ENCODE measurements at places on chromosomes 16 and 17. TPM values are rescaled to one million over a fixed set of nuclear protein-coding genes. Genes with fewer than 3 reads are reported as not detected.

The CCL14 gene
- not detected for total RNA-seq

The CD300H gene
- total RNA-seq = not detected

DNA sequence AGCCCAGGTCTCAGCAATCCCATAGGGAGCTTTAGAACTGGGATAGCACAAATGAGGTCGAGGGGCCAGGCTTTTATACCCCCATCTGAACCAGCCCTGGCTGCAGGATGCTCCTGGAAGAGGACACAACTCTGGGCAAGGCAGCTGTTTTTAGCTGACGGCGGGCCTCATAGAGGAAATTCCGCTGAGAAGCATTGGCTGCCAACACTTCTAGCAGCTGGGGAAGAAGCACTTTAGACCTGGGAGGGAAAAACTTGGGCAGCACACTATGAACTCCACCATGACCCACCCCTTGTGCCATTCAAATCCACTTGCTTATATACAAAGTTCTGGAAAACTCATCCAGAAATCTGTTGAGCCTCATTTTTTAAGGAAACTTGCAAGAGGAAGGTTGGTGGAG is 5.0 kb downstream of the CCL11 start:
- no peaks in the 10 kb centered on the region for H3K36me3 ChIP-seq
- H3K27me3 ChIP-seq = peaks cover 2% of the 10 kb centered on the region
- H3K4me1 ChIP-seq = no peaks in the 10 kb centered on the region
- no peak overlapping the region for H3K4me3 ChIP-seq

- H3K4me1 ChIP-seq = no peaks in the 10 kb centered on the region
- H3K4me3 ChIP-seq = no peak overlapping the region
- DNase-seq = no peak
- no peak overlapping the region for H3K27ac ChIP-seq
- H3K36me3 ChIP-seq = no peaks in the 10 kb centered on the region
Observed at GRCh38 chr16:20952139-20952920, 51.8 kb downstream of the LYRM1 start.

- no peaks in the 10 kb centered on the region for H3K36me3 ChIP-seq
- peaks cover 35% of the 10 kb centered on the region for H3K27me3 ChIP-seq
- no peak overlapping the region for H3K27ac ChIP-seq
- H3K4me1 ChIP-seq = no peaks in the 10 kb centered on the region
Observed at GRCh38 chr16:1068451-1068850, 4.1 kb upstream of the SSTR5 start.

DNA sequence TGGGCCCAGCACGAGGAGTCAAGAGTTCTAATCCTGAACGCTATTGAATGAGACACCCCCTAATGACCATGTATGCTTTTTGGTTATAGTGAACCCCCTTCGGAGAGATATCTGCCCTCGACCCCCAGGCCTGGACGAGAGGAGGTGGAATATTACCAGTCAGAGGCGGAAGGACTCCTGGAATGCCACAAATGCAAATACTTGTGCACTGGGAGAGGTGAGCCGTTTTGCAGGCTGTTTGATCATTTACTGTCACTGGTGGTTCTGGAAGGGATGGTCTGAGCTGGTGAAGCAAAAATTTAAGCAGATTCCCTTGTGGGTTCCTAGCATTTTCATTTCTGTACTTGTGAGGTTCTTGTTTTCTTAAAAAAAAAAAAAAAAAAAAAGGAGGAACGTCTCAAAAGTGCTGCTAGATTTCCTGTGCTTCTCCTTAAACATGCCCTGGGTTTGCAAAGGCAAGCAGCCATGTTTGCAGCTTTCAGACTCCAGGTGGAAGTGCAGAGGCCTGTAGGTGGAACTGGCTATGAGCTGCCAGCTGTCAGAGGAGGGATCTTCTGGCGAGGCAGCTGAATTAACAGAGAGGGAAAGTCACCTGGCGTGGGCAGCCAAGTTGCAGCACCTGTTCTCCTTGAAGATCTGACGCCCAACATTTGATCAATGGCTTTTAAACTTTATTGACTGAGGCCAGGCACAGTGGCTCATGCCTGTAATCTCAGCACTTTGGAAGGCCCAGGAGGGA is 3.5 kb downstream of the MARVELD3 start:
- H3K4me3 ChIP-seq = no peak overlapping the region
- H3K36me3 ChIP-seq = no peaks in the 10 kb centered on the region
- peaks cover 14% of the 10 kb centered on the region for H3K4me1 ChIP-seq
- H3K27ac ChIP-seq = no peak overlapping the region

- H3K4me3 ChIP-seq = no peak overlapping the region
- no peak overlapping the region for H3K27ac ChIP-seq
- no peak for DNase-seq
Observed at GRCh38 chr16:49763826-49764225, 92.1 kb downstream of the ZNF423 start.

All from CD4-positive, alpha-beta T cell (primary cell).